ENCODE measurements at places on chromosomes 4 and X. TPM values are rescaled to one million over a fixed set of nuclear protein-coding genes. Genes with fewer than 3 reads are reported as not detected.

IGFBP7 gene
- 739 TPM for total RNA-seq

FAM236D gene
- total RNA-seq: not detected

GUCY1B1 gene
- total RNA-seq: 17.0 TPM

PDLIM3 gene
- 265 TPM for total RNA-seq

DCAF12L1 gene
- not detected for total RNA-seq

TBCK gene
- total RNA-seq: 23.7 TPM
